Right hindlimb (tissue), 1 donor: ENCODE measurements at places on chromosomes 6 and 20.

DNA sequence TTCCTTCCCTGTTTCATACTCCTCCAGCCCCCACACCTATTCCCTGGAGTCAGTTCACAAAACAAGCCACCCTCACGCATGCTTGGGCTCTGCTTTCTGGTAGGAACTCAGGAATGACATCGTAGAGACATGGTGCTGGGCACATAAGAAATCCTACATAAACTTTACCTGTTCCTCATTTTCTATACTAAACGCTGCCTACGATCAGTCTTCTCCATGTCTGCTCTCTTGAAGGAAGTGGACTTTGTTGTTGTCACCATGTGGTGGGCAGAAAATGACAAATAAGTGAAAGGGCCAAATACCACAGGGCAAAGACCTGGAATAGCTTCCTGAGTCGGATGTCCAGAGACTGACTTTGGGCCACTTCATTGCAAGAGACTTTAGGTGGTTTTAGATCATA is 10.1 kb downstream of the MYLK4 start:
- DNase-seq = no peak

GRCh38 chr6:168496997-168497331 is 56.0 kb downstream of the SMOC2 start:
- no peak for DNase-seq

- peak; percentile 78 for DNase-seq
Observed at GRCh38 chr20:17854307-17854903, 114.2 kb downstream of the SNX5 start.

DNA sequence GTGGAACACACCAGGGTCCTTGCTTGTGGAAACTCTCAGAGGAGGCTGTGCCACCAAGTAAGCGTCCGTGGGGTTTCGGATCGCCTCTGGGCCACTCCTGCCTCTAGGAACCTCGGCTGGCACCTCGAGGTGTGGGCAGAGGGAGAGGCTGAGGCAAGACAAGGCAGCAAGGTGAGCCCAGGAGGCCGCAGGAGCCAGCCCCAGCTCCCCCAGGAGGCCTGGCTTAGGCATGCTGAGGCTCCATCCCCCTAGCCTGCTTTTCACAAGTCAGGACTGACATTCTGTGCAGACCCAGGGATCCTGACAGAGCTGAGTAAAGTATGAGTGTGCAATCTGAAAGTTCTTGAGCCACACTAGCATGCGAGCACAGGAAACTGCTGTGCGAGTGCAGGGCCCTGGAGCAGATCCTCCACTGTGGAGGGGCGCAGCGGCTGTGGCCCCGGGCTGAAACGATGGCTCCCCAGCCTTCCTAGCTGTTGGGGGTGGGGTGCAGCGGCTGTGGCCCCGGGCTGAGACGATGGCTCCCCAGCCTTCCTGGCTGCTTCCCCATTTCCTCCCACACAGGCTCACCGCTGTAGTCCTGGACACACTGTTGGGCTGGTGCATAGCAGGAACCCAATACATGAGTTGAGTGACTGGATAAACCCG is 75.2 kb upstream of the CD93 start:
- DNase-seq = no peak
